Brain (organoid and tissue), 16 donors: ENCODE measurements at places on chromosomes 1 and 21. TPM values are rescaled to one million over a fixed set of nuclear protein-coding genes. Genes with fewer than 3 reads are reported as not detected.

The S100A5 gene
- not detected for polyA plus RNA-seq

The OPRD1 gene
- polyA plus RNA-seq = 1.9 TPM

The RAB42 gene
- 0.97 TPM for polyA plus RNA-seq

The FCMR gene
- polyA plus RNA-seq = 3.6 TPM

The TRAF3IP3 gene
- polyA plus RNA-seq = 0.44 TPM
